Neural cell (in vitro differentiated cells): ENCODE measurements at places on chromosomes 1 and 21. TPM values are rescaled to one million over a fixed set of nuclear protein-coding genes. Genes with fewer than 3 reads are reported as not detected.

The VCAM1 gene
- 3.2 and 5.2 TPM in 2 replicates for polyA plus RNA-seq

The CFAP74 gene
- polyA plus RNA-seq, result 0.22 TPM in 1 of 2 replicates, not detected in the other

The FCRL6 gene
- not detected in 2 replicates for polyA plus RNA-seq

The FAM89A gene
- 0.20 and 0.32 TPM in 2 replicates for polyA plus RNA-seq

The CTSE gene
- polyA plus RNA-seq, result not detected in 2 replicates

The PPM1J gene
- 0.16 and 1.7 TPM in 2 replicates for polyA plus RNA-seq

The NMNAT2 gene
- 43.8 and 50.2 TPM in 2 replicates for polyA plus RNA-seq

The SAMSN1 gene
- polyA plus RNA-seq, result 18.2 and 20.7 TPM in 2 replicates

The CD247 gene
- 0.30 TPM in 1 of 2 replicates, not detected in the other for polyA plus RNA-seq

The SPATA21 gene
- polyA plus RNA-seq, result 0.15 and 0.68 TPM in 2 replicates

The JAM2 gene
- 1.1 and 2.0 TPM in 2 replicates for polyA plus RNA-seq

The DMRTA2 gene
- 0.22 and 0.36 TPM in 2 replicates for polyA plus RNA-seq

The CAPN8 gene
- polyA plus RNA-seq, result not detected in 2 replicates

The INAVA gene
- 1.3 and 3.1 TPM in 2 replicates for polyA plus RNA-seq

The RYR2 gene
- 3.8 and 5.1 TPM in 2 replicates for polyA plus RNA-seq

The BARHL2 gene
- not detected in 2 replicates for polyA plus RNA-seq

The SUSD4 gene
- polyA plus RNA-seq, result 31.5 and 39.5 TPM in 2 replicates

The DDR2 gene
- polyA plus RNA-seq, result 0.69 and 0.76 TPM in 2 replicates

The TRAF3IP3 gene
- not detected in 2 replicates for polyA plus RNA-seq

The AMY1B gene
- polyA plus RNA-seq, result not detected in 2 replicates

The RGS13 gene
- polyA plus RNA-seq, result not detected in 2 replicates

The KCNK1 gene
- polyA plus RNA-seq, result 1.8 TPM in 2 replicates

The AMY1C gene
- polyA plus RNA-seq, result not detected in 2 replicates

The RPE65 gene
- polyA plus RNA-seq, result 0.16 TPM in 1 of 2 replicates, not detected in the other

The SIM2 gene
- 0.08 TPM in 1 of 2 replicates, not detected in the other for polyA plus RNA-seq

The AIM2 gene
- polyA plus RNA-seq, result 11.1 and 11.5 TPM in 2 replicates

The PKLR gene
- not detected in 2 replicates for polyA plus RNA-seq
